Activated CD4-positive, alpha-beta T cell treated with anti-CD3 and anti-CD28 coated beads for 4 hours (primary cell): ENCODE measurements at places on chromosomes 3 and 15.

DNA sequence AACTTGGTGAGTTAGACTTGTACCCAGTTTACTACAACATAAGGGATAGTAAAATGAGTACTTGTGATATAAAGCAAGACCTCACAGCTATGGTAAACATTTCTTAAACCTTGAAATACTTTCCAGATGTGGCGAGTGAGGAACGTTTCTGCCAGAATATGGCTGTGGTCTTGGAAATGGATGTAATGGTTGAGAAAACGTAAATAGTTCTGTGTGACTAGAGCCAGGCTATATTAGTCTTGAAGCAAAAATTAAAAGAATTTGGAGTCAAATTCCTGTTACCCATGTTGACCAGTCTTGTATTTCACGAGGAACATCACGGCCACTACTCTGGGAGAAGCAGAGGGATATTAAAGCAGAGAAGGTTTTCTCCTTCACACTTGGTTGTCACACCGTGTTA lies 15.3 kb downstream of the OR4F15 start:
- no peak for DNase-seq

- DNase-seq = no peak
Measured at GRCh38 chr3:169232863-169233262, 430.6 kb downstream of the MECOM start.

DNA sequence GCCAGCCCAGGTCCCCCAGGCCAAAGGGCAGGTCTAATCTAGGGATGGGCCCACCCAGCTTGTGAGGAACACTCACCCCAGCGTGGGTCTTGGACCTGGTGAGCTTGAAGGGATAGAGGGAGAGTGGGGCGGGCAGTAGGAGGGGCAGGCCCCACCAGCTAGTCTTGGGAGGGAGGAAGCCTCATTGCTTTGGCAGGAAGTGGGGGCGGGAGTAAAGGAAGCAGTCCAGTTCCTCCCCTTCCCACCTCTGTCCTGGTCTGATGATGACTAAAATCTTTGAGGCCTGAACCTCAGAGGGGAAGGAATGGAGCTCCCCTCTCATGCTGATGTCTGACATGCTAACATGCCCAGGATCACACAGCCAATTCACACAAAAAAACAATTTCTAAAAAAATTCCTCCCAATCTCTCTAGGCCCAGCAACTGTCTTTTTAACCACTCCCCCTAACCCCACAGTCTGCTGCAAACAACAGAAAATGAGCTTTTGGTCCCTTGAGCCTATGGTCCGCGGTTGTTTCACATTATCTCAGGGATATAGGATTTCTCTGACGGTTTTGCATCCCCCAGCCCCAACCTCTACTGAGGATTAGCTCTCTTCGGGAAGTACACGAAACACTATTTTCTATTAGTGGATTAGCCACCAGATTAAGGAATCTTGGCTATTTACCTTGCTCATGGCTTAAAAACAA lies 30.7 kb upstream of the DUSP7 start:
- no peak for DNase-seq

DNA sequence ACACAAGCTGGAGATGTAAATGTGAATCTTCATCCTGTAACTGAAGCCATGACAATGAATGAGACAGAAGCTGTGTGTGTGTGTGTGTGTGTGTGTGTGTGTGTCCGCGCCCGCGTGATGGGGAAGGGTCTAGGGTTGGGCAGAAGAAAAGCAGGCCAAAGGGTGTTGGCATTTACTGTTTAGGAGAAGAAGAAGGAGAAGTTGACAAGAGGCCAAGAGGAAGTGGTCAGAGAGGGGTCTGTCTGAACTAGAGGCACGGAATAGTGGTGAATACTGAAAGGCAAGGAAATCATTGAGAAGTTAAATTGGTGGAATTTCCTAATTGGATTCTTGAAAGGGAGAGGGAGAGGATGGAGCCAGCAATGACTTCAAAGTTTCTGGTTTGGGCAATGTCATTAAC lies 5.6 kb upstream of the NCEH1 start:
- DNase-seq = no peak
